NCI-H774 (cell line): ENCODE measurements at places on chromosomes 2 and 18.
A peak's percentile ranks its signal among the peaks of the same experiment; 100 is the strongest.

GRCh38 chr2:42359304-42359964 is 1.6 kb downstream of the COX7A2L start:
- DNase-seq, result no peak

- DNase-seq, result peak; percentile 64
Observed at GRCh38 chr2:217650716-217651360, 352.0 kb downstream of the TNS1 start.

GRCh38 chr2:1837022-1837421 is 92.7 kb upstream of the PXDN start:
- DNase-seq, result peak; percentile 43

DNA sequence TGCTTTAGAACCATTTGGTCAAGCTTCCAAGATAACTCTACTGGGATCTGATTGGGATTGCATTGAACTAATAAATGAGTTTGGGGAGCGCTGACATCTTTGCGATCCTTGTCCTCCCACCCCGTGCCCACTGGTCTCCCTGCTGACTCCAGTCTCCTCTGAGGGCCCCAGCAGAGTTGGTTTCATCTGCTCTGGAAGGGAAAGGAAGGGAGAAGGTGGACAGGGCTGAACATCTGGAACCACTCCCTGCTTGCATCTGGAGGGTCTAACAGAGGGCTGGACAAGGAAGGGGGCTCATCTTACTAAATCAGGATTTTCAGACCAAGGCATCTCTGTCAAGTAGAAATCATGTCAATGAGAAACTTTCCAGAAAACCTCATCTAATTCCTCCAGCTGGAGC is 12.8 kb downstream of the GBX2 start:
- no peak for DNase-seq

- no peak for DNase-seq
Observed at GRCh38 chr2:44061876-44062275, 66.1 kb upstream of the LRPPRC start.

DNA sequence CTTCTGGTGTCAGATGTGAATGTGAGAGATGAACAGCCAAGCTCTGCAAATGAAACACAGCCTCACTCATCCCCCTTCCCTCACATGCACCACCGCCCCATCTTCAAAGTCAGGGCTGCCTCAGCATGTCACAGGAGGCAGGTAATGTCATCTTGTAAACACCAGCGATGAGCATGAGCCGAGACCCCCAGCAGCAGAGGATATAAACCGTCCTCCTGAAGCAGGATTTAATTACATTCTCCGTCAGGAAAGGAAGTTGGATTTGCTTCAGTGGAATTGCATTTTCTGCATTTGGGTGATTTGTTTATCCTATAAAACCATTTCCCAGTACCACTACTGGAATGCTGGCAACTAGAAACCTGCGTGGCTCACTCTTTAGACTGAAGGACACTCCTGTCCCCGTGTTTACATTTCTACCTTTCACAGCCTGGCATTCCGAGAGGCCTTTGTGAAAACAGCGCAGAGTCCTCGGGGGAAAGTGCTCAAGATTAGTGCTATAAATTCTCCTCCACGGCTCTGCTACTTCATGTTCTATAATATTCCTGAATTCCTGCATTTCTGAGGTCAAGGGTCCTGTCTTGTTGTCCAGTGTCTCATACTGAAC is 619.2 kb downstream of the IRS1 start:
- no peak for DNase-seq

- no peak for DNase-seq
Observed at GRCh38 chr2:191637182-191638078, 40.5 kb upstream of the NABP1 start.
